Panc1 (cell line): ENCODE measurements at places on chromosomes 3 and 15. TPM values are rescaled to one million over a fixed set of nuclear protein-coding genes. Genes with fewer than 3 reads are reported as not detected.

Gene WDR72
- total RNA-seq: 0.03 TPM

Gene CAPN3
- total RNA-seq: 0.31 TPM

Gene PLSCR5
- not detected for total RNA-seq

Gene OR5K2
- not detected for total RNA-seq

Gene GOLGA8J
- 0.44 TPM for total RNA-seq

Gene FETUB
- total RNA-seq: not detected

Gene MST1R
- total RNA-seq: 27.5 TPM

Gene CKMT1A
- 4.6 TPM for total RNA-seq

Gene MYO5C
- 28.2 TPM for total RNA-seq

Gene CCDC13
- total RNA-seq: 0.82 TPM

Gene ENTPD3
- not detected for total RNA-seq

Gene C3orf49
- not detected for total RNA-seq

Gene TM6SF1
- 0.69 TPM for total RNA-seq

DNA sequence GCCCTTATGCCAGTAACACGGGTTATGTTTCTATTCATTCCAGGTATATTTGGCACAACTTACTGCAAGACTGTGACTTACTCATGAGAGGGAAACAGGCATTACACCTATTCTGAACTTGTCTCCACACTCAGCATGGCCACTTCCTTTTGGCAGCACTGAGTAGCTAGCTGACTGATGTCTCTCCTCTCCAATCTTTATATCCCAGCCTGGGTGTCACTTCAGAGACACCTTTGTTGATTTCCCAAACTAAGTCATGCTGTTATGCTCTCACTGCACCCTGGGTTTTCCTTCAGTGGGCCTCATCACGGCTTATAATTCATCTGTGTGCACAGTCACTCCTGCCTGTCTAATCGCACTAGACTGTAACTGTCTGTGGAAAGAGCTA, 114.8 kb downstream of the MYLK start:
- no peak overlapping the region for H3K27ac ChIP-seq
- DNase-seq: no peak
- H3K27me3 ChIP-seq: no peaks in the 10 kb centered on the region
- no peaks in the 10 kb centered on the region for H3K4me1 ChIP-seq
- no peaks in the 10 kb centered on the region for H3K36me3 ChIP-seq

GRCh38 chr3:32176989-32177701, 61.3 kb upstream of the CMTM8 start:
- H3K36me3 ChIP-seq: no peaks in the 10 kb centered on the region
- peaks cover 5% of the 10 kb centered on the region for H3K4me1 ChIP-seq
- H3K27me3 ChIP-seq: no peaks in the 10 kb centered on the region
- peak; percentile 68 for DNase-seq
- H3K4me3 ChIP-seq: no peak overlapping the region

GRCh38 chr15:63759752-63760151, 74.0 kb downstream of the HERC1 start:
- H3K27me3 ChIP-seq: no peaks in the 10 kb centered on the region
- H3K4me1 ChIP-seq: no peaks in the 10 kb centered on the region
- no peaks in the 10 kb centered on the region for H3K36me3 ChIP-seq
- H3K27ac ChIP-seq: no peak overlapping the region

- H3K36me3 ChIP-seq: no peaks in the 10 kb centered on the region
- no peaks in the 10 kb centered on the region for H3K27me3 ChIP-seq
- no peak overlapping the region for H3K4me3 ChIP-seq
- no peaks in the 10 kb centered on the region for H3K4me1 ChIP-seq
- H3K27ac ChIP-seq: no peak overlapping the region
Measured at GRCh38 chr3:70527026-70527425, 214.6 kb upstream of the MDFIC2 start.

DNA sequence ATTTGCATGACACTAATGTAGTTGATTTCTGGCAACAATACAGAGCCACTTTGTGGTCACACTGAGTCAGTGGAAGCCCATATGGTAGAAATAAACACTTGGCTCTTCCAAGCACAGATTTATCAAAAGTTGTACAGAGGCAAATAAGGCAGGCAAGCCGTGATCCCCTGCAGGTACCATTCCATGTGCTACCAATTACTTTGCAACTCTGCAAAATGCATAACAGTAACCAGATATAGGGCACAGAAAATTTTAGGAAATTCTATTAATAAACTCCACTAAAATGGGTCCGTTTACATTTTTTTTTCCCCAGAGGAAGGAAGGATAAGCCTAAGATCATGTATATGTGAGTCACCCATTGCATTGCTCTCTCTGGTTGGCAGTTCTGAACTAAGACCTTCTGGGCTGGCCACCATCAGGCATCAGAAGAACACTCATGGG, 103.1 kb upstream of the PTX3 start:
- H3K4me3 ChIP-seq: no peak overlapping the region
- H3K4me1 ChIP-seq: peaks cover 5% of the 10 kb centered on the region; the same call in 1 of the 2 replicates
- no peak for DNase-seq
- H3K27me3 ChIP-seq: no peaks in the 10 kb centered on the region
- no peak overlapping the region for H3K27ac ChIP-seq

DNA sequence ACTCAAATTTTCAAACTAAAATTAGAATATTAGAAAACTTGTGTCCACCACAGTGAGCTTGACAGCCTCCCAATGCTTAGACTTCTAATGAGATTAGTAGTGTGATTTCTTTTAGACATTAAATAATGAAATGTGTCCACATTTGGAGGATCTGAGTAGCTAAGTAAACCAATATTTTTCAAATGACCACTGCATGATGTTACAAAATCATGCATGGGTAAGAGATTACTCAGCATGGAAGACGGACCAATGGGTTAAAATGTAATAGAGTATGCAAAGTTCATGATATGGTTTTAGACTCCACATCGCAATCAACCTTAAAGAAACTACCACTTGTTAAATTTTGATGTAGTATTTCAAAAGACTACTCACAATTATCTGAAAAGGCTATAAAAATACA, 130.6 kb downstream of the IMPG2 start:
- H3K4me3 ChIP-seq: no peak overlapping the region
- H3K27me3 ChIP-seq: no peaks in the 10 kb centered on the region; the same call in 1 of the 2 replicates
- H3K36me3 ChIP-seq: no peaks in the 10 kb centered on the region
- H3K4me1 ChIP-seq: no peaks in the 10 kb centered on the region
- no peak overlapping the region for H3K27ac ChIP-seq
- no peak for DNase-seq

- H3K4me1 ChIP-seq: peaks cover 2% of the 10 kb centered on the region; the same call in 1 of the 2 replicates
- H3K4me3 ChIP-seq: no peak overlapping the region
- DNase-seq: no peak
- H3K27me3 ChIP-seq: peaks cover 4% of the 10 kb centered on the region; the same call in 1 of the 2 replicates
Measured at GRCh38 chr3:171874251-171874681, 31.1 kb downstream of the TMEM212 start.

DNA sequence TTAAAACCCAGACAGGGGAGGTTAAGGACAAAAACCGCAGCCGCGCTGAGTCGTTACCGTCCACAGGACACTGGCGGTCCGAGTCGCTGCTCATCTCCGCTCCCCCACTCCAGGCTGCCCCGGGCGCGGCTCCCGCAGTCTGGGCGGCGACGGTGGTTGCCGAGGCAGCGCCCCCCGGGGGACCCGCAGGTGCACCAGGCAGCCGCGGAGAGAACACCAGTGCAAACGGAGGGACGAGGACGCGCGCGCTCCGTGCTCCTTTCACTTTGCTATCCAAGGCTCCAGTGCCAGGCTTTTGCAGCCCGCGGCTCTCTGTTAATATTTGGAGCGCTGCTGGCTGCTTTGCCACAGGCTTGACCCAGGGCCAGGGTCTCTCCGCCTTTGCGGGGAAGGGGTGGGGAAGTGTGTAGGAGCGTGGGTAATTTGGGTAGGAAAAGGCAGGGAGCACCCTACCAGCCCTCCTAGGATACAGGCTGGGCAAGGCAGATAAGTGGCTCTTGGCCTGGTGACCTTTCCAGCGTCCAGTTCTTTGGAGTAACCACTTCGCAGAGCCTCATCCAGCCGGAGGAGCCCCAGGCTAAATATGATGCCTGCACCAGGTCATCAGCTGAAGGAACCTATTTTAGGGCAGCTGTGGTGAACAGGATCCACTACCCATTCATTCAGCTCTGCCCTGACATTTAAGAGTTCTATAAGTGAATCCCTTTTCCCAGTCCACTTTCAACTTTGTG, at the start of gene GADL1:
GADL1 (minus strand) TSS at position 141 of the 731 bp plus-strand sequence; CDS start at position 94, 47 bp downstream.
- no peak within 1 kb of the TSS for H3K27ac ChIP-seq
- H3K27me3 ChIP-seq: peaks cover 12% of the 10 kb centered on the region
- H3K4me3 ChIP-seq: peak within 1 kb of the TSS; percentile 47
- no peaks in the 10 kb centered on the region for H3K4me1 ChIP-seq
- no peak for DNase-seq

DNA sequence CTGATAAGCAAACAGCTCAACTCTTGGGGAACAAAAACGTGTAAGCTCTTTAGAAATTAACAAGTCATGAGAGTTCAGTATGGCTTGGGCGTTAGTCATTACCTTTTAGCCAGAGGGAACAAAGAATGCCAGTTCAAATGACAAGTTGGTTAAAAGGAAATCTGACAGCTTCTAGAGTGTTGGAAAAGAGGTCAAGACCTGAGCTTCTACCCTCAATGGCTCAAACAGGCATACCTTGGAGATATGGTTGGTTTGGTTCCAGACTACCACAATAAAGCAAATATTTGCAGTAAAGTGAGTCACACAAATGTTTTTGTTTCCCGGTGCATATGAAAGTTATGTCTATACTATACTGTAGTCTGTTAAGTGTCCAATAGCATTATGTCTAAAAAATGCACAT, 136.1 kb downstream of the CACNA1D start:
- H3K36me3 ChIP-seq: no peaks in the 10 kb centered on the region
- H3K4me3 ChIP-seq: no peak overlapping the region
- H3K27ac ChIP-seq: no peak overlapping the region
- DNase-seq: peak; percentile 53
- H3K4me1 ChIP-seq: no peaks in the 10 kb centered on the region; the same call in none of the 2 replicates

- H3K36me3 ChIP-seq: no peaks in the 10 kb centered on the region
- no peaks in the 10 kb centered on the region for H3K4me1 ChIP-seq
- no peak overlapping the region for H3K27ac ChIP-seq
- H3K4me3 ChIP-seq: no peak overlapping the region
Measured at GRCh38 chr3:112681822-112682325, 40.9 kb upstream of the CCDC80 start.

- H3K4me1 ChIP-seq: no peaks in the 10 kb centered on the region
- peak; percentile 38 for DNase-seq
- no peaks in the 10 kb centered on the region for H3K36me3 ChIP-seq
- H3K27me3 ChIP-seq: no peaks in the 10 kb centered on the region
- no peak overlapping the region for H3K4me3 ChIP-seq
Measured at GRCh38 chr3:169041677-169042171, 621.8 kb downstream of the MECOM start.

DNA sequence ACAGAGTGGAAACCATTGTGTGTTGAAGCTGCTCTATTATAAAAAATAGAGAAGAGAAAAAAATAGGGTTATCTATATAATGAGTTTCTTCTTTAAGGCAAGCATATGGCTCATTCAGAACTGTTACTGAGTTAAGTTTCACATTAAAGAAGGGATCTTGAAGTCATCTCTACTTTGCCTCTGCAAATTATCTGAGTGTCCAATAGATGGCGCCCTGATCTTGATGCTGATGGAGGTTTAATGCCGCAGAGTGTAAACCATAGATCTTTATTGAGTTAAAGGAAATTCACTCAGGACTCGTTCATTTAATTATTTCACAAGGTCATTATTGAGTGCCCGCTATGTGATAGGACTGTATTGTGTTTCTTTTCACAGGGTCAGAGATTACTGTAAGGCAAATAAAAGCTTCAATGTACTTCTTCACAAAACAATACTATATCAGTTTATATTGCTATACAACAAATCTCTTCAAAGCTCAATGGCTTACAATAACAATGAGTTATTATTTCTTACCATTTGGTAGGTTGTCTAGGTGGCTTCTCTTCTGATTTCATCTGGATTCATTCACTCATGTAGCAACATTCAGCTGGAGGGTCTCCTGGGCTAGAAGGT, 171.4 kb downstream of the NSUN3 start:
- H3K27ac ChIP-seq: no peak overlapping the region
- DNase-seq: peak; percentile 2
- H3K4me3 ChIP-seq: no peak overlapping the region

DNA sequence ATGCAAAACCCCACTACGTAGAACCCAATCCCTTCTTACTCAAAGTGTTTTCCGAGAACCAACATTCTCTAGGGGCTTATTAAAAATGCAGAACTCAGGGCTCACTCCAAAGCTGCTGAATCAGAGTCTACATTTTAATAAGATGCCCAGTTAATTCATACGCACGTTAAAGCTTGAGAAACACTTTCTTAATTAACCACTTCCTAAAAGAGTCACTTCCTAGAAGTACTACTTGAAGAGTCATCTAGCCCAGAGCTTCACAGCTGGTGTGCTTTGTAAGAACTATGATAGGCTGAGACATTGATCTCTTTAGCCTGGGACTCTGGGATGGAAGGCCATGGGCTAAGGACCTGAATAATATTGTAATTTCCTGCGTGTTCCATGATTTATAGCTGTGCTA, 9.0 kb downstream of the COL6A5 start:
- H3K27me3 ChIP-seq: peaks cover 2% of the 10 kb centered on the region; the same call in 1 of the 2 replicates
- H3K27ac ChIP-seq: no peak overlapping the region
- no peak for DNase-seq

DNA sequence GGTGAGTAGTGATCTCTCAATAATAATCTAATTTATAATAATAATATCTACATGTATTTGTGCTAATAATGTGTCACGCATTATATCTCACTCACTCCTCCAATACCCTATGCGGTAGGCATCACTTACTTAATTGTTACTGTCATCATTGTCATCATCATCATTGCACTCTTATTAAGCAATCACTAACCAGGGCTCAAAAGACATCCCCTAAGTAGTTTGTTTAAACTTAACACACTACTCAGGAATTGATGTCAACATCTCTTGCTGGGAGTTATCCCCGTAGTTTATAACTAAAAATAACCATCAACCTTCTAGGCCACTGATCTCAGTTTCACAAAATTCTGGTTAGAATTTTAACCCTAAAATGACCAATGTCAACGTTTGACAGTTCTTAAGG, 56.8 kb upstream of the ICE2 start:
- no peak for DNase-seq
- no peak overlapping the region for H3K4me3 ChIP-seq
- no peaks in the 10 kb centered on the region for H3K36me3 ChIP-seq
- no peaks in the 10 kb centered on the region for H3K4me1 ChIP-seq
- H3K27me3 ChIP-seq: peaks cover 7% of the 10 kb centered on the region
- no peak overlapping the region for H3K27ac ChIP-seq

DNA sequence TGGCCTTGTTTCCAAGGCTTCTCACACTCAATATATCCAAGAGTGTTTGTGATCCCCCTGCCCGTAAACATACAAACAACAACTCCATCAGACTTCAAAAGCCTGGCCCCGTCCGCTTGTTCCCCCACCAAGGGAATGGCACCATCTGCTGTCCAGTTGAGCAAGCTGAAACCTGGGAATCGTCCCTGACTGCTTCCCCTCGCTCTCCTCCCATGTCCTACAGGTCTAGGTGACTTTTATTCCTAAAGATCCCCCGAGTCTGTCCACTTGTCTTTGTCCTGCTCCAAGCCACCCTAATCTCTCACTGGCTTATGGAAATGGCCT, 27.9 kb upstream of the FAM174B start:
- no peaks in the 10 kb centered on the region for H3K27me3 ChIP-seq
- no peak overlapping the region for H3K27ac ChIP-seq
- no peaks in the 10 kb centered on the region for H3K36me3 ChIP-seq
- DNase-seq: peak; percentile 15

- H3K4me3 ChIP-seq: no peak overlapping the region
- no peaks in the 10 kb centered on the region for H3K36me3 ChIP-seq
- DNase-seq: no peak
- H3K27ac ChIP-seq: no peak overlapping the region
- no peaks in the 10 kb centered on the region for H3K4me1 ChIP-seq
- H3K27me3 ChIP-seq: no peaks in the 10 kb centered on the region
Measured at GRCh38 chr3:87127281-87127680, 99.8 kb upstream of the CHMP2B start.

GRCh38 chr3:9721015-9721699, 10.4 kb upstream of the BRPF1 start:
- H3K27me3 ChIP-seq: no peaks in the 10 kb centered on the region; the same call in 1 of the 2 replicates
- no peak overlapping the region for H3K27ac ChIP-seq
- H3K4me1 ChIP-seq: no peaks in the 10 kb centered on the region
- DNase-seq: no peak
